ENCODE measurements at places on chromosomes 7 and 10.

DNA sequence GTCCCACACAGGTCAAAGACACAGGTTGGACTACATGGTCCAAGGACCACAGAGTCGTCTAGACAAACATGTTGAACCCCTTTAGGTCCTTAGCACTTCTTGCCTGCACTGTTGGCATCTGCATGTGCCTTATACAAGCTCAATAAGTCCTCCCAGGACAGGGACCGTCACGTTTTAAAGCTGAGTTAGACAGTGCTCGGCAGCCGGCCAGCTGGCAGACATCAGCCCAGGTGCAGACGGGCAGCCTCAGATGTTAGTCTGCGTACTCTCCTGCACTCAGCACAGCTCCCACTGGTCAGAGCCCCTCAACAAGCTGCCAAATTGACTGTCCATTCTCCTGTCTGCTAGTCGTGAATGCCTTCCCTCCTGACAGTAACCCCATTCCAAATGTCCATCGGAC lies 34.9 kb downstream of the PARP12 start:
- no peak for DNase-seq

GRCh38 chr7:28570970-28571288 lies 158.6 kb downstream of the CREB5 start:
- DNase-seq, result no peak

- no peak for DNase-seq
These were observed 361.0 kb upstream of the NFE2L3 start for GRCh38 chr7:25790963-25791362.

GRCh38 chr10:96310321-96310669 lies 6.1 kb downstream of the DNTT start:
- no peak for DNase-seq

GRCh38 chr10:104081998-104082397 lies 3.7 kb downstream of the COL17A1 start:
- no peak for DNase-seq

DNA sequence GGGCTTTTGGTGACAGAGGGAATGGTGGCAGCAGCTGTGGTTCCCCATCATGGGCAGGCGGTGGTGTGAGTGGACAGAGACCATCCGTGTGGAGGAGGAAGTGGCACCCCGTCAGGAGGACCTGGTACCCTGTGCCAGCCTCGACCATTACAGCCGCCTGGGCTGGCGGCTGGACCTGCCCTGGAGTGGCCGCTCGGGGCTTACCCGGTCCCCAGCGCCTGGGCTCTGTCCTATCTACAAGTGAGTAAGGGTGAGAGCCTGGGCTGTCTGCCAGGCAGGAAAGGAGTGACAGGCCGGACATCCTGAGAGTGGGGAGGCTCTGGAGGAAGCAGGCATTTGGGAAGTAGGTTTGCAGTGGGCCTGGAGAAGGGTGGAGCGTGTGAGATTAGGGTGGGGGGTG lies 2.9 kb upstream of the ZNF467 start:
- DNase-seq, result no peak

DNA sequence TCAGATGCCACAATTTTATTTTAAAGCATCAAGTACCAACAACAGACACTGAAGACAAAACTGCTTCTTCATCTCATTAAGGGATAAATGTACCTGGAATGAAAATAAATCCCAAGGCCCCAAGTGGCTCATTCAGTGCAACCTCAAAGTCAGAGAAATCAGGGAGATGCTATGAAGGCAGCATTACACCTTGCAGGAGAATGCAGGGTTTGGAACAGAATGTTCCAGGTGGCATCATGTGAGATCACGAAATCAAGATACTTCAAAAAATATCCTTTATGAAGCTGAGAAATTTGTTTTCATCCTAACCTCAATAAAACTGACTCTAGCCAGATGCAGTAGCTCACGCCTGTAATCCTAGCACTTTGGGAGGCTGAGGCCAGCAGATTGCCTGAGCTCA lies 477.1 kb downstream of the PLXNA4 start:
- no peak for DNase-seq

GRCh38 chr10:13018171-13018570 lies 16.7 kb upstream of the CCDC3 start:
- no peak for DNase-seq

DNA sequence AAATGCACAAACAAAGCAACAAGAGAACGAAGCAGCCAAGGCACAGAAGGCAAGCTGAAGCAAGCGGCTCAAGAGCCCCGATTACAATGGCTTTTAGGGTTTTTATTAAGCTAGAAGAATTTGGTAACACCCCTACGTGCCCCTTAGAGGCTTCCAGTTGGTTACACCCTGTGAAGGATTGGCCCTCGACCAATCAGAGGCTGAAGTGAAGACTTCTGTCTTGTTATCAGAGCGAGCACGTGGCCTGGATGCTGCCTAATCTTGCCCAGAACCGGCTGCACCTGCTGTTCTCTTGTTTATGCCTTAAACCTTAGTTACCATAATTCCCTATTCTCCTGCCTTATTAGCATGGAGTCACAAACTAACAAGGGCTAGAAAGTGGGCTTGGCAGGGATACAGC lies 21.4 kb downstream of the KCNK18 start:
- no peak for DNase-seq

- no peak for DNase-seq
These were observed 196.1 kb upstream of the PRSS1 start for GRCh38 chr7:142553216-142553615.

DNA sequence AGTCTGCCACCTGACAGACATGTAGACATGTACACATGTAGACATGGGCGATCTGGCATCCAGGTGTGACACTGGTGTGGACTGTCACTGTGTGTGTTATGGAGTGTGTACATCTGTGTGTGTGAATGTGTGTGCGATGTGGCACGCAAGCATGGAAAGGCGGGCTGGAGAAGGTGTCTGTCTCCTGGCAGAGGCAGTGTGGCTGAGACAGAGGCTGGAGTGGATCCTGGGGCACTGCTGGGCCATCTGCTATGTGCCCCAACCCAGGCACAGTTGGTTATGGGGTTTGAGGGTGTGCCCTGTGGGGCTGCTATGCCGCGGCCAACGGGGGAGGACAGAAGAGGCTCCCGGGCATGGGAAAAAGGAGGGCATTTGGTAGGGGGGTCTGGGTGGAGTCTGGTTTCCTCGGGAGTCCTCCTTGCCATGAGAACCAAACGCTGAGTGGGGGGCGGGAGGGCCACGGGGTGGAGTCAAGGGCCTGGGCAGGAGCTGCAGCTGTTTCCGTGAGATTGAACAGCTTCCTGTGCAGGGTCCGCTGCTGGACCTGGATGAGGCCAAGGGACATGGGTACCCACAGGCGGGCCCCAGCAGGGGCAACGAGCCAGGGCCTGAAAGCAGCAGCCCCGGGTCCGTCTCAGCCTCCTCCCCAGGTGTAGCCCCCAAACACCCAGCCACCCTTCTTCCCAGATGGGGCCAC lies 1.3 kb downstream of the ELN start:
- DNase-seq, result no peak

- no peak for DNase-seq
These were observed 213.7 kb upstream of the MGMT start for GRCh38 chr10:129253161-129253864.
